IPS DF 19.7 (cell line): ENCODE measurements at places on chromosomes 1 and 21.

DNA sequence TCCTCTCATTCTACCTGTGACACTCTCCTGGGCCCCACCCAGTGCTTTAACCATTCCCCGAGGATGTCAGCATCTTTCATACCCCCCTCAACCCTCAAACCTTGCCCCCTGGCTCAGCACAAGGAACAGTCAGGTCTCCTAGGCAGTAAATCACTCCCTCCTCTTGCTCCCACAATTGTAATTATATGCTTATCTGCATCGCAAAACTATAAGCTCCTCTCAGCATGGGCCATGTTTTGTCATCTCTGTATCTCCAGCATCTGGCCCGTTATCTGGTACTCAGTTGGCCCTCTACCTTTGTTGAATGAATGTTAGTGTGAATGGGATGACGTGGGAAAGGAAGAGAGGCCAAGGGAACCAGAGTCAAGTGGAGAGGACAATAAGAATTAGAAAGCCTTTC, 2.8 kb upstream of the ELOVL1 start:
- no peak for DNase-seq

DNA sequence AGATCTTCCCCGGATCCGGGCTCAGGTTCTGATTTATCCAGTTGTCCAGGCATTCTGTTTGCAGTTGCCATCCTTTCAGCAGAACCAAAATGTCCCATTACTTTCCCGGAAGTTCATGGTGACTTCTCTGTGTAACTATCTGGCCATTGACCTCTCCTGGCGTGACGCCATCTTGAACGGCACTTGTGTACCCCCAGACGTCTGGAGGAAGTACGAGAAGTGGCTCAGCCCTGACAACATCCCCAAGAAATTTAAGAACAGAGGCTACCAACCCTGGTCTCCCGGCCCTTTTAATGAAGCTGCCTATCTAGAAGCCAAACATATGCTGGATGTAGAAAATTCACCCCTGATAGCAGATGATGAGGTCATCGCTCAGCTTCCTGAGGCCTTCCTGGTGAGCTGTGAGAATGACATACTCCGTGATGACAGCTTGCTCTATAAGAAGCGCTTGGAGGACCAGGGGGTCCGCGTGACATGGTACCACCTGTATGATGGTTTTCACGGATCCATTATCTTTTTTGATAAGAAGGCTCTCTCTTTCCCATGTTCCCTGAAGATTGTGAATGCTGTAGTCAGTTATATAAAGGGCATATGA, 22.4 kb downstream of the AADACL4 start:
- DNase-seq, result no peak

GRCh38 chr1:57307392-57308170, 116.3 kb downstream of the DAB1 start:
- DNase-seq, result peak; percentile 77

GRCh38 chr1:41242342-41243078, 404 bp upstream of the SCMH1 start:
- DNase-seq, result no peak

- DNase-seq, result no peak
Observed at GRCh38 chr1:204588826-204589225, 72.6 kb downstream of the MDM4 start.

DNA sequence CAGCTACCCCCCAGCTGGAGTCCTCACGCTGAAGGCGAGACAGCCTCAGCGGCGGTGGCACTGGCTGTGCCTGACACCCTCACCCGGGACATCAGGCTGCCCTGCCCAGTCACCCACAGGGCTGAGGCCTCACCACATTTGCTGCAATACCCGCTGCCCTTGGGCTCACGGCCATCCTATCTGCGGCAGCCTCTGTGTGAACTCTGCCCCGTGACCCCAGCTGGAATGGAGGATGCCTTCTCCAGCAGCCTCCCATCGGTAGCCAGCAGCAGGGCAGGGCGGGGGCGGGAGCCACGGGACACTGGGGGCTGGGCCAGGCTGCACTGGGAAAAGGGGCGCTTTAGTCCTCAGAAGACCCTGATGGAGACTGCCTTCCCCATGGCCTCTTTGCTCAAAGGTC, 112.4 kb upstream of the ZBTB40 start:
- DNase-seq, result no peak

- DNase-seq, result no peak
Observed at GRCh38 chr1:37945743-37946702, 830 bp downstream of the INPP5B start.

GRCh38 chr1:60413091-60413490, 339.5 kb upstream of the C1orf87 start:
- DNase-seq, result no peak

- no peak for DNase-seq
Observed at GRCh38 chr1:53362851-53363642, 35.2 kb upstream of the LRP8 start.

- DNase-seq, result no peak
Observed at GRCh38 chr1:7432102-7432899, 338.8 kb upstream of the VAMP3 start.

DNA sequence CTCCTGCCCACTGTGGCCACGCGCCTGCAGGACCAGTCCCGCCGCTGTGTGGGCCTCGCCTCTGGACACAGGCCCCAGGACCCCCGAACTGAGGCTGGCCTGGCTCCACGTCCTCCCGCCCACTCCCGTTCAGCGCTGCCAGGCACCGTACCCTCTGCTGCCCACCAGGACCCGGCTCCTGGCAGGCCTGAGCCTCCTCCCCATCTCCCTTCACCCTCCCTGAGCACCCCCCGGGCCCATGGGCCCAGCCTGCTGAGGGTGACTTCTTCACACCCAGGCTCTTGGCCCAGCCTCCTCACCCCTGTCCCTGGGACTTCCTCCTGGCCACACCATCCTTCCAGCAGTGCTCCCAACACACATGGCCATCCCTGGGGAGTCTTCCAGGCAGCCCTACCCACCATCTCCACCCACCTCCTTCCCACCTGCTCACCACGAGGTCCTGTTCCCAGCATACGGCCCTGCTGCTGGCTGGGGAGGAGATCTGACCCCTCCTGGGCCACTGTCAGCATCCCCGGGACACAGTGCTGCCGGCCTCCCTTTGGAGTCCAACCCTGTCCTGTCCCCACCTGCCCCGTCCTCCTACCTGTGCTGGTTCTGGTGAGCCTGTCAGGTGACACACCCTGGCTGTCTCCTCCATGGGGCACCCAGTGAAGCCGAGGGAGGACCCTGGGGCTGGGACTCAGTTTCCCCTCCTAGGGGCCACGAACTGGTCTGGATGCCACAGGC, 53.7 kb downstream of the SLX9 start:
- DNase-seq, result no peak

- DNase-seq, result no peak
Observed at GRCh38 chr21:45799765-45800338, 156.3 kb downstream of the PCBP3 start.

DNA sequence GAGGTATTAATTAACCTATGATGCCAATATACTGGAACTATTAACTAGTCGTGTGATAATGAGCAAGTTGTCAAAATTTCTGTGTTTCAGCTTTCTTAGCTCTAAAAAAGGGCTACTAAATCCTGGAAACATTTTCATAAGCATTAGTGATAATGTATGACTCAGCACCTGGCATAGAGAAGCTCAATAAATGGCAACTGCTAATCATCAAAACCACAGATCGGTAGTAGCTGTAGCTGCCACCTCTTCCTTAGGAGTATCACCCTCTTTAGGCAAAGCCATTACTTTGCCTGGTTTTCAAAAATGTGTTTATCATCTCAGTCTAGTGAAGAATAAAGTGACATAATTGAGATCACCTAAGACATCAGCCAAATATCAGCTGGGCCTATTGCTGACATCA, 75.5 kb downstream of the TPR start:
- DNase-seq, result no peak

GRCh38 chr1:229657993-229658755, 32.1 kb downstream of the URB2 start:
- DNase-seq, result no peak

- no peak for DNase-seq
Observed at GRCh38 chr1:107480548-107481415, 339.9 kb downstream of the NTNG1 start.

- no peak for DNase-seq
Observed at GRCh38 chr1:212752252-212752933, 39.2 kb downstream of the NSL1 start.

DNA sequence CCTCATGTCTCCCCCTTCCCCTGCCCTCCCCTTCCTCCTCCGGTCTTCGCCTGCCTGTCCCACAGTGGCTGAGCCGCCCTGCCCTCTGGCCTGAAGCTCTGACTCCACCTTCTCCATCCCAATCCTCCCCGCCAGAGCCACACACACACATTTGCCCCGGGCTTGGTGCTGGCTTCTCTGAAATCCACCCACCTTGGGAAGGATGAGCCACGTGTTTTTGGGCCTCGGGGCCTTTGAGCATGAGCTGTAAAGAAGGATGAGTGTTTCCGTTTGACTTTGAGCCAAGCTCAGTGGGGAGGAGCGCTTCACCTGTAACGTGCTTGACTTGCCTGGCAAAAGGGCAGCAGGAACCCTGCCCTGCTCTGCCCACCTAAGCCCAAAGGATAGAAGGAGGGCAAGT, 295.1 kb downstream of the SIPA1L2 start:
- DNase-seq, result no peak

- no peak for DNase-seq
Observed at GRCh38 chr1:64019818-64020217, 183.6 kb upstream of the UBE2U start.

DNA sequence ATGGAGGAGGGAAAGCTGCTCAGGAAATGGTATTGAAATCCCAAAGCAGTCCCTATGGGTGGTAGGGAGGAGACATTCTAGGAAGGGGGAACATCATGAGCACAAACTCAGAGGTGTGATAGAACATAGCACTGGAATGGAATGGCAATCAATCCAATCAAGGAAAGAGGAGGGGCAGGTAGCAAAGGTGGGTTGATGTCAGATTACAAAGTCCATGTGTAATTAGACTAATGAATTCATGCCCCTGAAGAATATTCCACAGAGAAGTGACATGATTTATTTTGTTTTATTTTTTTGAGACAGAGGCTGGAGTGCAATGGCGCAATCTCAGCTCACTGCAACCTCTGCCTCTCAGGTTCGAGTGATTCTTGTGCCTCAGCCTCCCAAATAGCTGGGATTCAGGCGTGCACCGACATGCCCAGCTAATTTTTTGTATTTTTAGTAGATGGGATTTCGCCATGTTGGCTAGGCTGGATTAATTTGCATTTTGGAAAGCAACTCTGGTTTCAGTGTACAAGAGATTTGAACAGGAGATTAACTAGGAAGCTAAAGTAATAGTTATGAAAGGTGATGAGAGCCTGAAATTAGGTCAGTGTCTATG, 36.1 kb downstream of the DEGS1 start:
- no peak for DNase-seq

DNA sequence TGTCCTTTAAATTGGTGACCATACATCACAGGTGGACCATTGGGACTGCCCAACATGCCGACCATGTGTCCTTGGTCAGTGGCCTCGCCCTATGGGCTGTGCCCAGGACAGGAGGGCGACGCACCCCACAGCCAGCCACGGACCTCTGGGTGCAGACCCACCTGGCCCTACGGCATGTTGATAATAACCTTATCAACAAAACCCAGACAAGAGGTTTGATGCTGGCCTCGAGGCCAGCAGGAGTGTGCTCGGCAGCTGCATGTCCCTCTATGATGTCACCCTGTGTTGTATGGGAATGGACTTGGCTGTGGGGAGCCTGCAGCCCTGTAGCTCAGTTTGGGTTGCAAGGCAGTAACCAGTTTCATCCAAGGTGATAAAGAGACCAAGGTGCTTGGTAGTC, 32.1 kb downstream of the SLC37A1 start:
- no peak for DNase-seq

GRCh38 chr21:15190412-15190811, 125.6 kb upstream of the NRIP1 start:
- no peak for DNase-seq

- DNase-seq, result no peak
Observed at GRCh38 chr1:57072401-57073110, 106.7 kb upstream of the C8B start.

GRCh38 chr1:116477429-116477828, 93.4 kb downstream of the CD58 start:
- no peak for DNase-seq
